ENCODE measurements at places on chromosomes 1 and 21.

- DNase-seq, result no peak
Measured at GRCh38 chr1:205534444-205534985, 30.0 kb downstream of the CDK18 start.

DNA sequence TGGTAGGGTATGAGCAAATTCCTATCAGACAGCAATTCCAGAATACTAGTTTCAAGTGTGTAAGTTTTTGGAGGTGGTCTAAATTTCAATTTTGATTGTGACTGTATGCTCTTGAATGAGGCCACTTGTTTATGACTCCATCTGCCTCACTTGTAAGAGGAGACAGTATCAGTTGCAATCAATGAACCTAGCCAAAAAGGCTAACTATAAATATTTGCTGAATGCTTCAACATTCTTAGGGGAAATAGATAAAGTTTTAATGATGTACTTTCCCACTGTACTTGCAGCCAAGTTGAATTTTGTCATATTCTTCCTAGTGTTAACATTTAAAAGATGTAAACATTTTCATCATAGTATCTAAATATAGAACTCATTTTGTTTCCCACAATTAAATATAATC lies 32.1 kb upstream of the RWDD3 start:
- DNase-seq, result no peak

DNA sequence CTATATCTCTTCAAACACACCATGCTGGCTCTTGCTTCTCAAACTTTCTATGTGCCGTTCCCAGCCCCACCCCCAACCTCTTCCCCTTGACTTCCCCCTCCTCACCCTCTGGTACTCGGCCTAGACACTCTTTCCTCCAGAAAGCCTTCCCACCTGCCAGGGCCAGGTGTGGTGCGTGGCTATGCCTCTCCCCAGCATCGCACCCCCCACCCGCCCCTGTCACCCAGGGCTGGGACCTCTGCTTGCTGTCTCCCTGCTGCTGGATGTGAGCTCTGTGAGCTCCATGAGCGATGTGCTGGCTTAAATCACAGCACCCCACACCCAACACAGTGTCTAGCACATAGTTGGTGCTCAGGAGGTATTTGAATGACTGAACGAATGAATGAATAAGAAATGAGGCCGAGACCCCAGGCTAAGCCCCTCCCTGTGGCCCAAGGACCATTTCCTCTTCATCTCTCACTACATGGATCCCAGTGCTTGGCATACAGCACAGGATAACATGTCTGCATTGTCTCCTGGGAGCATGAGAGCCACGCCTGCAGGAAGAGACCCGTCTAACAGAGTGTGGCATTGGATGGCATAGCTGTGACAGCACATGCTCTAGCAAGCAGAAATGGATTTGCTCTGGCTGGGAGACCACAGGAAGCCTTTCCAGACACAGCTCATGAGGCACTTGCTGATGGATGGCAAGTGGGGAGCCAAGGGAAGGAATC lies 19.7 kb downstream of the TNNT2 start:
- peak; percentile 73 for DNase-seq

DNA sequence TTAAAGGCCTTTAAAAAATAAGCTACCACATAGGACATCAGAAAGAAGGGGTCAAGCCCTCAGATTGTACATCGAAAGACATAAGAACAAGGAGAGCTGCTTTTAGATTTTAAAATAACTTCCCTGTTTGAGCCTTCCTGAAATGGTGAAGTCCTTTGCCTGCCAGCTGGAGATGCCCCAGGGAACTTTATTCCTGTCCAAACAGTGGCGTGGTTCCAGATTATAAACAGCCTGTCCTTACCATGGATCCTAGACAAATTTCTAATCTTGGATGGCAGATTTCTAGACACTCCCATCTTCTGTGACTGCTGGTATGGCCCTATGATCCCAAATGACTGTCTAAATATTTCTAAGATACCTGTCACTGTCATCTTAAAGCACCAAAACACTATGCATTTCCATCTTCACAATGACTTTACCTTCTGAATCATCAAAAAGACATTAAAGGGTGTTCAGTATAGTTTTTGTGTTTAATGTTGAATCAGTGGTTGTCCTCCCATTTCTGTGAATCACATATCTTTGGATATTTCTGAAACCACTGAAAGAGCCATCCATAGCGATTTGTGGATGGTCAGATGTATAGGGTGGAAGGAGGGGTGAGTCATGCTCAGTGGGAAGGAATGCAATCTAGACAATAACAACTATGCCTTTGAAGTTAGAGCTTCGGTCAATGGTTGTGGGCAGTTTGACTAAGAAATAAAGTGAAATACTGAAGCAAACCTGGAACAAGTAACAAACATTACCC lies 23.2 kb downstream of the ILDR2 start:
- peak; percentile 46 for DNase-seq

- no peak for DNase-seq
Measured at GRCh38 chr1:210907251-210907805, 226.6 kb downstream of the KCNH1 start.

GRCh38 chr1:156601122-156601830 lies at the start of gene GPATCH4:
Gene GPATCH4 (minus strand): TSS chr1:156601479.
- peak; percentile 77 for DNase-seq

DNA sequence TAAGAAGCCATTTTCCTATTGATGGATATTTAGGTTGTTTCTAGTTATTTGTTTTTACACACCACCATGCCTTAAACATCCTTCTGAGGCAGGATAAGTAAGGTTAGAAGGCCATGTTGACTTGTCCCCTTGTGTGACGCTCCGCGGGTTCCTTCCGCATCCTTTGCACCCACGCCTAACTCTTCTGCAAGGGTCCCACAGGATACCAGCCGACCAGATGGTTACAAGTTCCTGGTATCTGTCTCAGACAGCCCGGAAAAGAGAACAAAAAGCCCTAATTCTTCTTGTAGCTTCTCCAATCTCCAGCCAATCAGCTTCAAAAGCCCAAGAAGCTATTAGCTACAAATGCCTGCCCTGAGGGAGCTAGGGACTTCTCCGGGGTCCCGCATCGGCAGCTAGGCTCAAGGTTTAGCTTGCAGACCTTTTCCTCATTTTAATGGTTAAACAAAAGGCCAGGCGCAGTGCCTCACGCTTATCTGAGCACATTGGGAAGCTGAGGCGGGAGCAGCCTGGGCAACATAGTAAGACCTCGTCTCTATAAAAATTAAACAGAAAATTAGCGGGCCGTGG lies 4.9 kb upstream of the OTUD3 start:
- no peak for DNase-seq

DNA sequence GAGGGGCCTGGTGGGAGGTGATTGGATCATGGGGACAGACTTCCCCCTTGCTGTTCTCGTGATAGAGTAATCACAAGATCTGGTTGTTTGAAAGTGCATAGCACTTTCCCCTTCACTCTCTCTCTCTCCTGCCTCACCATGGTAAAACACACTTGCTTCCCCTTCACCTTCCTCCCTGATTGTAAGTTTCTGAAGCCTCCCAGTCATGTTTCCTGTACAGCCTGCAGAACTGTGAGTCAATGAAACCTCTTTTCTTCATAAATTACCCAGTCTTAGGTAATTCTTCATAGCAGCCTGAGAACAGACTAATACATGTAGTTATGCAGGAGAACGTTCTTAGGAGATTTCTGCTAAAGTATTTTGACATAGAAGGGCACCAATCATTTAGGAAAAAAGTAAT lies 59.9 kb upstream of the FBXO28 start:
- DNase-seq, result no peak

DNA sequence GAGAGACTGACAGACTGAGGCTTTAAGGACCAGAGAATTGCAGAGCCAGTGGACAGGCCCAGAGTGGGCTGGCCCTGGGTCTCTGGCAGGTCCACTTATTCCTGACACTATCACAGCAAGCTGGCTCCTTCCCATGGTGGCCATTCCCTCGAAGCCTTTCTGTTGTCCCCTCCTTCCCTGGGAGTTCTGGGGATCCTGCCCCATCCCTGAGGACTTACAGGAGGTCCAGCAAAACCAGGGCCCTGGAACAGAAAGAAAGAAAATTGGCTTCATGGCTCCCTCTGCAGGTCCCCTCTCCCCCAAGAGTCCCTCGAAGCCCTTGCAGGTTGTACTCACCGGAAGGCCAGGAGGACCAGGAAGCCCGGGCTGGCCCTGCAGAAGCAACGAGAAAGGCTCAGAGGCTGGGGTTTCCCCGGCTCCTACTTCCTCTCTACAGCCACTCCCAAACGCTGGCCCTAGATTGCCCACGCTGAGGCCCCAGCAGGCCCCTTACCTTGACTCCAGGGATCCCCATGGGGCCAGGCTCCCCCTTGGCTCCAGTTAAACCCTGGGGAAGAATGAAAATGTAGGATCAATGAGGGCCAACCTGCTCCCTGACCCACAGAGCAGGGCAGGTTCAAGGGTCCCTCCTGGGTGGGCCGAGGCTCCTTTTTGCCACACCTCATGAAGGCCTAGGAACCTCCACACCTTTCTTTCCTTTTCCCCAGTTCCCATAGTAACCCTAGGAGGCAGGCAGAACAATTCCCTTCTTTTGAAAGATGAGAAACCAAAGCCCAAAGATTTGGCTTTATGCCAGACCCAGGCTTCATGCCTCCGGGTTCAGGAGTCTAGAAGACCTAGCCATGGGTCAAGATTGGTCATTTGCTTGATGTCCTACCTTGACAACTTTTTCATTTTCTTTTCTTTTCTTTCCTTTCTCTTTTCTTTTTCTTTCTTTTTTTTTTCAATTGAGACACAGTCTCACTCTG lies 4.6 kb downstream of the COL9A2 start:
- DNase-seq, result peak; percentile 50

- DNase-seq, result no peak
Measured at GRCh38 chr1:190708418-190709057, 230.9 kb upstream of the BRINP3 start.

GRCh38 chr1:199174336-199174735 lies 535.5 kb downstream of the PTPRC start:
- DNase-seq, result no peak

DNA sequence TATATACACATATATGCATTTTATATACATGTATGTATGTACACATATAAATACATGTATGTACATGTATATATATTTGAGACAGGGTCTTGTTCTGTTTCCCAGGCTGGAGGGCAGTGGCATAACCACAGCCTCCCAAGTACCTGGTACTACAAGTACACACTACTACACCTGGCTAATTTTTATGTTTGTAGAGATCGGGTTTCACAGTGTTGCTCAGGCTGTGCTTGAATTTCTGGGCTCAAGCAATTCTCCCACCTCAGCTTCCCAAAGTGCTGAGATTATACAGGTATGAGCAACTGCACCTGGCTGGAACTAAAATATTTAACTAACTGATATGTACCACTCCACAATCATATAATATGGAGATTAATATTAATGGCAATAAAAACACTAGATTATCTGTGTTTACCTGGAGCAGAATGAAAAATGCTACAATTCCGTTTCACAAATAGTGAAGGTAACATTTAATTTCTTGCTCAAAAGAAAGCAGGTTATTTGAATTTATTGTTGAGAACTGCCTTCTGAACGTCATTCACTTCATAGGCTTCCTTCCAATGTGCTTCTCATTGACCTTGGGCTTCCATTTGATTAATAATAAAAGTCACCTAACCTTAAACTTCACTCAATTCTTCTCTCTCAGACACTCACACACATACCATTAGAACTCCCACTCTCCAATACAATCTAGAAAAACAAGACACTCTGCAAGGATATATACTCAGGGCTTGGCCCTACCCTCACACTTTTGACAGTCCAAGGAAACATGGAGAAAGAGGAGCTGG lies 57.0 kb downstream of the PTGER3 start:
- DNase-seq, result no peak

GRCh38 chr1:240515505-240515904 lies 96.5 kb downstream of the GREM2 start:
- no peak for DNase-seq

GRCh38 chr1:217011097-217011496 lies 287.9 kb upstream of the ESRRG start:
- no peak for DNase-seq

DNA sequence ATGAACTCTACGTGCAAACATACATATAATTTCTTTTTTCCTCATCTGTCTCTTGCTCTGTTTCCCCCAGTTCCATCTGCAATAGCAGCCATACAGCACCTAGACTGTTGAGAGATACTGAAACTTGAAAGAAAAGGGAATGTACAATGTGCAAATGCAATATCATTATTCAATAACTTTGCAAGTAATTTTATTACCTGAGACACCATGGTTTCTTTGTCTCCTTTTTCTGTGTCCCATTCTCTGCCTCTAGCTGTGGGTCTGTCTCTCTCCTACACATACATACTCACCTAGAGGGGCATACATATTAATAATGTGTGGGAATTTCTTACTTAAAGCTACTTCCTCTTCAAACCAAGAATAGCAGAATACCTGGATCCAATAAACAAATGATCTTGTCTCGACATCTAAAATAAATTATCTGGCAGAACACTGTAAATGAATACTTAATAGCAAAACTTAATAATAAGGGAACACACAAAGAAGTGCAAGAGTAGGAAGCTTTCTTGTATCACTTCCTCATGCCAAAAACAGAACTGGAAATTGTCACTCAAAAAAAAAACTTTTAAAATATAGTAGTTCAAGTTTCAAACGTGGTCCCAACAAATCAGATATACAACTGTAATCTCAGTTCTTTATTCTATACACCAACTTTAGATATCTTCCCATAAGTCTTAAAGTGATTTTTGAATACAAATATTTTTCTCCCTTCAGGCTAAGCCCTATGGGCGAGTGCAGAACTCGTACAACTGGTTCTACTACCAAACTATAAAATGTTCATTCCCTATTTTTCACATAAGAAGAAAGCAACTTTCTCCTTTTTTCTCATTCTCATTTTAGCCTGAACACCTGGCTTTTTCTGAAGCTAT lies 194.6 kb downstream of the NRIP1 start:
- DNase-seq, result no peak

DNA sequence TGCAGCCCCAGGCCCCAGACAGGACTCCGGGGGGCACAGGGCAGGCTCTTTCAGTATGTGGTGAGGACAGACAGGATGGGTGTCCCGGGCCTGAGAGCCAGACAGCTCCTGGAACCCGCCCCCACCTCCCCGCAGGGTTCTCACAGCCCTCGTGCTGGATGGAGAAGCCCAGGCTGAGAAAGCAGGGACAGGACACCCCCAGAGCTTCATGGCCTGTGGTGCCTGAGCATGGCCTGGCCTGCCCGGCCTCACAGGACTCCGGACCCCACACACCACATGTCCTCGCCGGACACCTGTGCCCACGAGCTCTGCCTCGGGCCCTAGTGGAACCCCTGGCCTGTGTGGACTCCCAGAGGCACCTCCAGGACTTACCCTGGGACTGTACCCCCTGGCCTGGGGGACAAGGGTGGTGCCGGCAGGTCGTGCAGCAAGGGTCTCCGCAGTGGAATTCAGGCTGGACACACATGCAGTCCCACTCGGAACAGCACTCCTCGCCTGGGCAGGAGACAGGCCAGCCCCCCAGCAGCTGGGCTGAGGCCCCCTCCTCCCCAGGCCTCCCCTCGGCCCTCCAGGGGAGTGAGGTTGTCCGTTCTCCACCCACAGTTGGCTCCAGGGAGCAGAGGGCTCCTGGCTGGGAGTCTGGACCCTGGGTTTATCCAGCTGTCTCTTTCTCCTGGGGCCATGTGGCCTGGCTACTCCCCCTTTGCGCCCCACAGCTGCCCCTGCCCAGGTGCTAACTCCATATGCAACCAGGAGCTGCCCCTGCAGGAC lies 1.2 kb downstream of the TNFRSF18 start:
- DNase-seq, result peak; percentile 20

DNA sequence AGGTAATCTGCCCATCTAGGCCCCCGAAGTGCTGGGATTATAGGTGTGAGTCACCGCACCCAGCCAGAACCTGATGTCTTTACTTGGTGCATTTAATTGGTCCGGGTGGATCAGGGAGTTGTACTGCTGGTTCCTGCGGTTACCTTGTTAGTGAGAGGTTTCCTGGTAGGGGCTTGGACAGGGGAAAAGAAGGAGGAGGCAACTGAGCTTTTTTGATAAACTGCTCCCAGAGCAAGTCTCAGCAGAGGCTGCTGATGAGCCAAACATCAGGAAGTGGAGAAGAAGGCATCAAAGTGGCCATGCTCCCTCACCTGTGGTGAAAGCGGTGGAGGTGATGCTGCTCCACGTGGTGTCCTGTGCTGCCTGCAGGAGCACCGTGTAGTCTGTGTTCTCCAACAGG lies 161.5 kb upstream of the KIAA0040 start:
- DNase-seq, result no peak

Data from left ventricle myocardium superior (tissue), 1 donor.